ENCODE measurements at places on chromosomes 11 and 22.

DNA sequence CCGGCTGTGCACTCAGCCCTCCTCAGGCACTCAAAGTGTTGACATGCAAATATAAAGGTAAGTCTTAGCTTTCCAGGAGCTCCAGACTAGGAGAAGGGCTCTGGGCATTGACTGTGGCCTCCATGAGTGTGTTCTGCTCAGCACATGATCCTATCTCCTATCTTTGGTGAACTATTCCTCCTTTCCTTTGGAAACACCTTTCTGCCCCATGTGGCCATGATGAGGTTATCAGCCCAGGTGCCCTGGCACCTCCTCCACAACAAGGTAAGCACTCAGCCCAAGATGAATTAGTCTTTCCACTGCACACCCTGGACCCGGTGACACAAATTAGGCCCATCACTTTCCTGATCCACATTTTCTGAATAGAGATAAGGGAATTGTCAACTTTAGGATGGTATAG, 37.9 kb upstream of the LMO1 start:
- DNase-seq = no peak

DNA sequence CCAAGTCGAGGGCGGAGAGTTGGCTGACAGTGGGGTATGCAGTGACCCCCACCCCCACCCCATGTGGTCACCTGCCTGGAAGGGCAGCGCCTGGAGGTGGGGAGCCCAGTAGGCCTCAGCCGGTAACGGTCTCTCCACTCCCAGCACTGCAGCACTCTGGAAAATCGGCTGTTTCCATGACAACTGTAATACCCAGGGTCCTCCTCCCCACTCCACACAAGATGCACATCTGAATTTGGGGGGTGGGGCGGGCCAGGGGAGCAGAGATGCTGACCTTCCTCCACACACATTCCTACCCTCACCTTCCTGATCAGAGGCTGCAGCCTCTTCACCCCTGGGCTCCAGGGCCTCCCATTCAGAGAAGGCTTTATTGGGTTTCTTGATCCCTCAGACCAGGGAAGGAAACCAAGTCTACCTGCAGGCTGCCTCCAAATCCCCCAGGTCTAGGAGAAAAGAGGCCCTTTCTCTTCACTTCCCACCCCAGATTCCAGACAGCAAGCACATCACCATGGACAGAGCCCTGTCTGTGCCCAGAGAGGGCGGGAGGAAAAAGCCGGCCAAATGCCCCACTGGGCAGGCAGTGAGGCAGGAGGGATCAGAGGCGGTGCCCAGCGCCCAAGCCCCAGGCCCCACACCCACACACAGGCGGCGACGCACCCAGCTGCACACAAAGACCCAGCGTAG, 46.5 kb downstream of the SLC22A12 start:
- no peak for DNase-seq

DNA sequence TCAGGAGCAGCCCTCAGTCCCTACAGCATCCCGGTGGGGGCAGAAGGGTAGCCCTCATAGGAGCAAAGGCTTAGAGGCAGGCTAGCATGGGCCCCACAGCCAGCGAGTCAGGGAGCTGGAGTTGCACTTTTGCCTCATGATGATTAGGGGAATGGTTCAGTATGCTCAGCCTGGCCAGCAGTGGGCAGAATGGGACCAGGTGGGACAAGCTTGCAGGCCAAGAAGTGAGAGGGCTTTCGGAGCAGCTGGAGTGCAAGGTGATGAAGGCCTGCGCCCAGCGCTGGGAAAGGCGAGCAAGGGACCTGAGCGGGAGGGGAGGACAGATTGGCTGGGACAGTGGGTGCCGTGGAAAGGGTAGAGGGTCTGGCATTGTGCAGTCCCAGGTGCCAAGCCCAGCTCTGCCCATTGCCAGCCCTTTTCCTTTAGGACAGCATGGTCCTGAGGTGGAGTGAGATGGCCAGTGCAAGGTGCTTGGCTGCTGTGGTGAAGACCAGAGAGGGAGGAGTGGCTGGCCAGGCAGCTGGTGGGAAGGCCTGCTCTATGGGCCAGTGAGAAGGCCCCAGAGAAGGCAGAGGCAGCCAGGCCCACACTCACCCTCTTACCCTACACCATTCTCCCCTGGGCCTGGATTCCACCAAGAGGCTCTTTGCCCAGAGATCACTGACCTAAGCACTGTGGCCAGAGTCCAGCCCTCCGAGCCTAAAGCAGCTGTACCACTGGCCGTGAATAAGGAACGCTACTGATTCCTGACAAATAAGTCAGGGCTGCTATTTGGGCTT, 47.9 kb upstream of the SUSD2 start:
- no peak for DNase-seq

GRCh38 chr11:65851083-65851579, 6.8 kb downstream of the CFL1 start:
- no peak for DNase-seq

GRCh38 chr22:49083607-49084006, 744.1 kb downstream of the BRD1 start:
- no peak for DNase-seq

DNA sequence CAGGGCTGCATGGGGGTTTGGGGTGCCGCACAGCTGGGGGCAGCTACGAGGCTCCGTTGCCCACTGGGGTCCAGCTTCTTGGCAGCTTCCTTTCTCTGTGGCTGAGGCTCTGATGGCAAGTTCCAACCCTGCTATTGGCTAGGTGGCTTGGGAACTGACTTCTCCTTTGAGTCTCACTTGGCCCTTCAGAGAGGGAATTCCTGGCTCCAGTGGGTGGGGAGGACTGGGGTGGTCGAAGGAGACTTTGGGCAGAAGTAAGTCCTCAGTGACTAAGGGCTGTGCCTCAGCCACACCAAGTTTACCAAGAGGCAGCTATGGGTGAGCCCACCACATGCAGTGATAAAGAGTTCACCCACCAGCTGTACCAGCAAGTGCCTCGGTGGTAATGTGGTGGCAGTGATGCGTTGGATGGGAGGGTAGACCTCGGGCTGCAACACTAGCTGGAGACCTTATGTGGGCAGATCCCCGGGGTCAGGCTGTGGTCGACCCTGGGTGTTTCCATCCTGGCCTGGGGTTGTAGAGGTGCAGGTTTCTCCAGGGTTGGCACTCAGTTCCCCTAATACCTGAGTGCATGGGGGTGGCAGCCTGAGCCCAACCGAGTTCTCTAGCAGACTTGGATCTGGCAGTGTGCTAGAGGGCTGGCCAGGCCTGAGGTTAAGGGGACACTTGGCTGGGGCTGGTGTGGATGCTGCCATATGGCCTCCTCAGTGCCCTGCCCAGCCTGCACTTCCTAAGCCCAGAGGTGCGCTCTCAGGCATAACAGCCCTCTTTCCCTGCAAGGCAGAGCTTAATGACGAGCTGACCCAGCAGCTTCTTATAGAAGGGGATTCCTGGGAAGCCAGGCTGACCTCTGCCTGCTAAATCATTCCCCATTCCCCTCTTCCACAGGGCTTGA, 197.0 kb upstream of the CADM1 start:
- DNase-seq = no peak

- no peak for DNase-seq
Measured at GRCh38 chr11:128728767-128729587, 35.1 kb downstream of the FLI1 start.

GRCh38 chr11:72720047-72720446, 32.2 kb downstream of the ARAP1 start:
- DNase-seq = no peak

- no peak for DNase-seq
Measured at GRCh38 chr11:29518389-29519174, 498.2 kb downstream of the KCNA4 start.

GRCh38 chr11:114566276-114566675, 6.6 kb upstream of the NXPE1 start:
- DNase-seq = no peak

DNA sequence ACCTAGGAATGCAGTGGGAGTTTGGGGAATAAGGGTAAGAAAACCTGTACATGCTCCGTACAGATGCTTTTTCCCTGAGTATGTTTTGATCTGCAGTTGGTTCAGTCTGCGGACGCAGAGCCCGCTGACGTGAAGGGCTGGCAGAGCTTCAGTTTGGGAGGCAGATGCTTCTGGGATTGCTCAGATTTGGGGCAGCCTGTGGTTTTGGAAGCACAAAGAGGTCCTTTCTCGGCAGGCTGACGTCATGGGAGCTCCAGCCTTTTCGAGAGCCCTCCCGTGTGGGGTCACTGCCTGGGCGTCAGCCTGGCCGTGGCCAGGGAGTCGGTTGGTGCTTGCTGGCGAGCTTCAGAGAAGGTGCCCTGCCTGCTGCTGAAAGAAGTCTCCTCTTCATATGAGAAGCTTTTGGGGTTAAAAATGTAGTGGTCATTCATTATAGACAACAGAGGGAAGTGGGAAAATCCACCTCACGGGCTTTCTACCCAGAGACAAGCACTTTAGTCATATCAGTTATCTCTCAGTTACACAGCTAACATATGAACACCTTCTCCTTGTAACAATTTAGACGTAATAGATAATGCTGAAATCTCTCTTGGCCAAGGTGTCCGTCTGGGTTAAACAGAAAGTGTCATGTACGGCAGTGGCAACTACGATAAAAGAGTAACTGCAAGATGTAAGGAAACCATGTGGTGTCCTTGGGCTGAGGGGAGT, 26.8 kb downstream of the TPCN2 start:
- DNase-seq = no peak

DNA sequence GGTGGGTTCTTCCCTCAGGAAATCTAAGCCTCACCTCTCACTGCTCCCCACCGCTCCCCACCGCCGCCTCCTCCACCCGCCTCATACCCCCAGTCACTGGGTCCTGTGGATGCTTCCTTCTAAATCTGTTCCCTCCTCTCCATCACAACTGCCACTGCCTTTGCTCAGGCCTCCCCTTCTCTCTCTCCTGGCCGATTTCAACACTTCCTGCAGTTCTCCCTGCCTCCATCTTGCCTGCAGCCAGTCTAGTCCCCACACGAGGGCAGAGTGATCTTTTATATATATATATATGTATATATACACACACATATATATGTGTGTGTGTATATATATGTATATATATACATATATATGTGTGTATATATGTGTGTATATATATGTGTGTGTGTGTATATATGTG, 27.8 kb downstream of the CREB3L1 start:
- no peak for DNase-seq

- DNase-seq = no peak
Measured at GRCh38 chr11:96173422-96173821, 169.6 kb downstream of the MAML2 start.

- DNase-seq = no peak
Measured at GRCh38 chr11:131422496-131422895, 52.1 kb downstream of the NTM start.
